NCI-H1105 (cell line): ENCODE measurements at places on chromosomes 2 and 18.

DNA sequence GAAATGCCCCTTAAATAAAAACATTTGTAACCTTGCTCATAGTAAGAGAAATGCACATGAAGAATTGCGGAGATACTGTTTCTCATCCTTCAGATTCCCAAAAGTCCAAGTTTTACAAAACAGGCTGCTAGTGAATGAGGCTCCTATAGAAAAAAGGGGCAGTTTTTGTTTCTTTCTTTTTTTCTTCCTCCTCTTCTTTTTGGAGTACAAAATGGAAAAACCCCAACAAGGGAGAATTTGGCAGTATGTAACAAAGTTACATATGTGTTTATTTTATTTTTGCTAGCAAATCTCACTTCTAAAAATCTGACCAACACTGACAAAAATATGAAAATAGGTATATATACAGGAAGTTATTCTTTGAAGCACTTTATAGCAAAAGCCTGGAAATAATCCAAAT lies 7.1 kb upstream of the BAZ2B start:
- DNase-seq: no peak

DNA sequence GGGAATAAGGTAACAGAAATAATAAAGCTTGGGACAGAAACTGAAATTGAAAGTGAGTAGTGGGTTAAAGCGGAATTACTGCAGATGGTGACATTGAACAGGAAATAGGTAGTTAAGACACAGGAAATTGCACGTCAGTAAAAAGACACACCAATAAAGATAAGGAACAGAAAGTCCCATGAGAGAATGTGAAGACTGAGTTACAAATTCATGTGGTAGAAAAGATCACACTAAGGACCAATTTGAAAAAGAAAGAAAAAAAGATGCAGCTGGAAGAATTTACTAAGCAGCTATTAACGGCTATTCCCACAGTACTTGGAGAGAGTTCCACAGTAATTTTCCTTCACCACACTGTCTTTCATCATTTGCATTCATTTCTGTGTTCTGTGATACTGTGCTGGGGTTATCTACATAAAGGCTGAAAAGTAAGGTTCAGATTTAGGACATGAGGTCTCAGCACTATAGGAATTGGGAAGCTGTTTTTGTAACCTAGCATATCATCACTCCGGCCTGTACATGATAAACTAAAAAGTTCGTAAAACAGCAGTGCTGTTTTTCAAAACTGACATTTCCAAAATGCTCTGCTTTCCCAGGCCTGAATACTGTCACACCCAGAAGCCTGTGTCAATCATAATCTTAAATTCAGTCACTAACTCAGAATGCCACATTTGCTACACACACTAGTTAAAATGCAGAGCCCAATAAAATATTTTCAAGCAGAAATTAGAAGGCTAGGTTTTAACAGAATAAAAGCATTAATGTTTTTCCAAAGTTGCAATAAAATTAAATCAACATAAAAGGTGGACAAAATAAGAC lies 42.9 kb downstream of the SRBD1 start:
- no peak for DNase-seq

GRCh38 chr2:147348931-147349555 lies 495.8 kb upstream of the ACVR2A start:
- no peak for DNase-seq

DNA sequence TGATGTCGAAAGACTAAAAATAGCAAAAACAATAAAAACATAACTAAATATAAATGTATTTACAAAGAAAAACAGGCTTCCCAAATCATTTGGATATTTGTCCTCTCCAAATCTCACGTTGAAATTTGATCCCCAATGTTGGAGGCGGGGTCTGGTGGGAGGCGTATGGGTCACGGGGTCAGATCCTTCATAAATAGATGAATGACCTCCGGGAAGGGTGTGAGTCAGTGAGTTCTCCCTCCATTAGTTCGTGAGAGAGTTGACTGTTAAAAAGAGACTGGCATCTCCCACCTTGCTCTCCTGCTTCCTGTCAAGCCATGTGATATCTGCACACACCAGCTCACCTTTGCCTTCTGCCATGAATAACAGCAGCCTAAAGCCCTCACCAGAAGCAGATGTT lies 703.0 kb downstream of the TMEM182 start:
- no peak for DNase-seq

DNA sequence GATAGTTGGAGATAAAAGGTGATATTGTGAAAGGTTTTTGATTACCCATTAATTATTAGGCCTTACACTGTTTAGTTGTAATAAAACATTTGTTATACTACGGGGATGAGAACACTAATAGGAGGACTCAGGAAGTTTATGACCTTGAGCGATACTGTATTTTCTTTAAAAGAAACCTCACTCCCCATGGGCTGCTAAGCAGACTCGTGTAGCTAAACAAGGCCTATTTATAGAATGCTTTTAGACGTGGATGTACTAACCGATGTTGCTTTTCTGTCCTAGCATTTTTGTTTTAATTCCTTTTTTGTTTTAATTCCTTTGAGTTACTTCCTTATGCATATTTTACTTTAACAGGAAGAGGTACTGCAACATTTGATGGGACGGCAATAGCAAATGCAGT lies 22.9 kb downstream of the MSH6 start:
- DNase-seq: no peak

- no peak for DNase-seq
These were observed 458 bp downstream of the CXXC1 start for GRCh38 chr18:50287028-50287440.

DNA sequence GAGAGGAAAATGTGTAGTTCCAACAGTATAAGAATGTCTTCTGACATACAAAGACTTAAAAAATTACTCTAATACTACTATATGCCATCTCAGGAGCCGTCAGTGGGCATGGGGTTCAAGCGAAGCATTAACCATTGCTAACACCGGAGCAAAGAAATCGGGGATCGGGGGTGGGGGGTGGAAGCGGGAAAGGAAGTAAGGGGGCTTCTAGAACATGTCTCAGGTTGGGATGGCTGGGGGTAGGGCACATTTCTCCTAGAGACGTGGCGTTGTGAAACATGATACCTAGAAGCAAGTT lies 702 bp downstream of the LMAN1 start:
- DNase-seq: no peak

- DNase-seq: no peak
These were observed 69.8 kb upstream of the IL1R2 start for GRCh38 chr2:101921953-101922325.

GRCh38 chr2:148642112-148642744 lies 2.3 kb upstream of the EPC2 start:
- DNase-seq: no peak

- DNase-seq: no peak
These were observed 17.3 kb upstream of the TRIM43 start for GRCh38 chr2:95574506-95574905.

DNA sequence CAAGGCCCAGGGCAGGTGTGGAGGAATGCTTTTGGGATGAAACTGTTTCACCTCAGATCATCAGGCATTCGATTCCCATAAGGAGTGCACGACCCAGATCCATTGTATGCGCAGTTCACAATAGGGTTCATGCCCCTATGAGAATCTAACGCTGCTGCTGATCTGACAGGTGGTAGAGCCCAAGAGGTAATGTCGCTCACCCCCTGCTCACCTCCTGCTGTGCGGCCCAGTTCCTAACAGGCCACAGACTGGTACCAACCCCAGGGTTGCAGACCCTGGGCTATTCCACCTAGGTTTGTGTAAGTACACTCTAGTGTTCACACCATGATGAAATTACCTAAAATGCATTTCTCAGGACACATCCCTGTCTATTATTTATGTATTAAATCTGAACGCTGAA lies 72.5 kb downstream of the COPS8 start:
- no peak for DNase-seq

DNA sequence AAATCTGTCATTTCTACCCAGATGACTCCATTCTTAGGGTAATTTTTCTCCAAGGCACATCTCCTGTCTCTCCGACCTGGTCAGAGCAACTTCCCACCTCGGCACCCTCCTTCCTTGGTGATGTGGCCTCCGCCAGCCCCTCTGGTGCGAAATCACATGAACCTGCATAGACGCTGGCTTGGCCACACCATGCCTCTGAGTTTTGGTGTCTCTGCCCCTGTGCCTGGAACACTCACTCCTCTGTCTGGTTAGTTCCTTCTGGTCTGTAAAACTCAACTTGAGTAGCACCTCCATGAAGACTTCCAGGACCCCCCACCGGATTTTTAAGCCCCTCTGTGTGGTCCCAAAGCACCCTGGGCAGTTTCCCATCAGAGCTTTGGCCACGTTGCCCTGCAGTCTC lies 83.2 kb upstream of the OTOS start:
- no peak for DNase-seq

DNA sequence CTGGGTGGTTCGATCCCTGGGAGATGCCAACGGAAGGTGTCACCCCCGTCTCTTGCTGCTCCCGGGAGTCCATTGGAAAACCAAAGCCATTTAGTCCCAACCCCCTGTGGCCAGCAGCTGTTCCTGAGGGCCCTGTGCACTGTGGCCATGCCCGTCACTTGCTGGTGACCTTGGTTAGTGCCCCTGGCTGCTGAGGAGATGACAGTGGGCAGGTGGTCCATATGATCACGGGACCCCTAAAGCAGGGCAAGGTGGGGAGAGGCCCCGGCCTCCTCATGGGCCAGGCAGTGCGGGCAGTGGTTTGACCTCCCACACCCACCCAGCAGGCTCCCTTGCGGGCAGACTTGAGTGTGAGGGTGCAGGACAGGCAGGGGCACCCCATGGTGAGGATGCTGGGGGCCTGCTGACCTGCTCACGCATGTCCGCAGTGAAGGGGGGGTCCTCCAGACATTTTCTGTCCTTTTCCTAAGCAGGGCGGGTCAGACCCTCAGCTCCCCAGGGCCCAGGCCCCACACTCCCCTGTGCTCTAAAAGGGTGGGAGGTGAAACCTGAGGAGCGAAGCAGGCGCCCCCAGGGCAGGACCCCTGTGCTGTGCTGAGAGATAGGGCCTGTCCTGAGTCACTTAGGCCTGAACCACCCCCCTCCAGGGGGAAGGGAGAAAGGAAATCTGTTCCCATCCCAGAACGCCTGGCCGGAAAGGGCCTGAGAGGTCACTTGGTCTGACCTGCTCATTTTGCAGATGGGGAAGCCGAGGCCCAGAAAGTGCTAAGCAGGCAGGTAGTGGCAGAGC lies 6.8 kb downstream of the ITM2C start:
- no peak for DNase-seq

GRCh38 chr2:217517402-217517801 lies 485.4 kb downstream of the TNS1 start:
- no peak for DNase-seq

GRCh38 chr2:43402452-43402937 lies 176.1 kb upstream of the ZFP36L2 start:
- DNase-seq: no peak

DNA sequence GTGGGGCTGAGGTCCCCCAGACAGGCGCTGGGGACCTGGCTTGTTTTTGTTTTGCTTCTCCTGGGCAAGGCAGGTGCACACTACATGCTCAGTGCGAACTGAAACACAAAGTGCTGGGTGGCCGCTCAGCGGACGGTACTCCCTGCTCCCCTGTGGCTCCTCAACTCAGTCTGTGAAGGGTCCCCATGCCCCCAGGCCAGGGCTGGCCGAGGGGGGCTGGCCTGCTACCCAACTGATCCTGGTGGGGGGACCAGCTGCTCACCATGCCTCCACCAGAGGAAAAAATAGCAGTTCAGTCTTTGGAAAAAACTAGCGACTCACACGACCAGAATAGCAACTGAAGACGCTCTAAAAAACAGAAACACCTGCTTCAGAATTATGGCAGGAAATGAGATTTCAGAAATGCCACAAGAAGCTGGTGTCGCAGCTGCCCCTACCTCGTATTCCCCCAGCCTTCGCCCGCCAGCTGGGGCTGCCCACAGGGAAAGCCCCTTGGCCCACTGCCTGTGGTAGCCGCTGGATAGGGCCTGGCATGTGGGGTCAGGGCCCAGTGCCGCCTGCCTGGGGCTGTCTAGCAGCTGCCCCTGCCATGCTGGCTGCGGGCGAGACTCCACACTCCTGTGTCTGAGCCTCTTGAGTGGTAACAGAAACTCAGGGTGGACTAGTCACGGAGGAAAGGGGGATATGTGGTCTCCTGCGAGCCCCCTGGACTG lies 43.7 kb downstream of the MEX3C start:
- DNase-seq: no peak

GRCh38 chr2:20040489-20041172 lies 10.8 kb downstream of the LAPTM4A start:
- no peak for DNase-seq

DNA sequence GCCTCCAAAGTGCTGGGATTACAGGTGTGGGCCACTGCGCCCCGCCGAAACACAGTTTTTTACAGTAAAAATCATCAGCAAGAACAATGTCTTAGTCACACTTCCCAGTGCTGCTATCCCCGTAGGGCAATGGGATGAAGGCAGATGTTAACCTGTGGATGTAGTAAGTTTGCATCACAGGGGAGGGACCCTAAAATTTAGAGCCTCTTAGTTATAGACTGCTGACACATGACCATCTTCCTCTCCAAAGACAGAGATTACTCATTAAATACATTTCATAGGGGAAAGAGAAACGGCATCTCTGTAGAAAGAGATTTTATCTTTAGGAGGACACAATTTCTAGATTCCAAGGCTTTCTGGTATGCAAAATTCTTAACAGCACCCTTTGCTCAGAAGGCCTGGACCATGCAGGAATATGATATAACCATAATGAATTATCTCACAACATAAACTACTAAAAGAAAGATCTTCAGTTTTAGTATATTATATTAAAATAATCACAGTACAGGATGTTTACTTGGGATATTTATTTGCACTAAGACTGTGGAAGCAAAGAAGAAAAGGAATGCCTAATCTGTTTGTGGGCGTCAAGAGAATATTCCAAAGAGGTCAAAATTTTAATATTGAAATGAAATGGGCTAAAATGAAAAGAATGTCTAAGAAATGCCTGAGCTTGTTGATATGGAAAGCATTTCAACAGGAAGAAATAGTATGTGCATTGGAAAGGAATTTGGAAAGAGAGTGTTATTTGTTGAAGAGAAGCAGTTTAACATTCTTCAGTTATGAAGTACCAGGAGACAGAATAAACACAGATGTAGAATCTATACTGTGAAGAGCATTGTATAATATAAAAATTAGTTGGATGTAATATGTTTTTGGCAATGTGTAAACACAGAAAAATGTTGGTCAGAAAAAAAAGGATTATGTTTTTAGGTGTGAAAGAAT lies 1228.3 kb upstream of the CHAC2 start:
- no peak for DNase-seq

DNA sequence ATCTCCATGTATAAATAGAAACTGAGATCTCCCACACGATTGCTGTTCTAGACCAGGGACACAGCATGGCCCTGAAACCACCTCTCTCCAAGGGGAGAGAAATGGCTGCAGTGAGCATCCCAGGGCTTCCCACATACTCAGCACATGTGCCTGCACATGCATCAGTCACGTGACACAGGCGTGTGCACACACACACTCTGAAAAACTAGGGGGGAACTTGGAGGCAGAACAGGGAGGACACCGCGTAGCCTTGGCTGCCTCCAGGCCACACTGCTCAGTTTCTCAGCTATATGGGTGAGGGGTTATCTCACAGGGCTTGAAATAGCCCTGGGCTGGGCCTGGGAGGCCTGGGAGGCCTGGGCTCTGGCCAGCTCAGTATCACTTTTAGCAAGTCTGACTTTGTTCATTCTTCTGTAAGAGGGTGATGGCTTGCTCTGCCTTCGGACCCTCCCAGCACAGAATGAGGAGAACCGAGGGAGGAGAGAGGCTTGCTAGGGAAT lies 66.9 kb downstream of the EMX1 start:
- DNase-seq: no peak

GRCh38 chr2:163373496-163373895 lies 362.3 kb downstream of the FIGN start:
- DNase-seq: no peak
